ENCODE measurements at places on chromosomes 5 and 9.

DNA sequence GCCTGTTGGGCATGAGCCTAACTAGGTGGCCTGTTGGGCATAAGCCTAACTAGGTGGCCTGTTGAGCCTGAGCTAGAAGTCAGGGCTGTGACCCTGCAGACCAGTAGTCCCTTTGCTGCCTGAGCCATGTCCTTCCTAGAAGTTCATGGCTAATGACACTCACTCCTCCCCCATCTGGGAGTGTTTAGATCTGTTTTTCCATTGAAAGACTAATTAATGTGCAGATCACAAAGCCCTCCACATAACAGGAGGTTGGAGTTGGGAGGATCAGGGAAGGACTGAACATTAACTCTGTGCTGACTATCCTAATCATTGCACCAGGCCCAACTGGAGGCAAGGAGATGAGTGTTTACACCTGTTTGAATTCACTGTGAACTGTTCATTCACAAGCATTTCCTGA, 27.6 kb downstream of the SLC25A48 start:
- DNase-seq, result no peak

GRCh38 chr5:1357946-1358725, 13.2 kb upstream of the CLPTM1L start:
- no peak for DNase-seq

DNA sequence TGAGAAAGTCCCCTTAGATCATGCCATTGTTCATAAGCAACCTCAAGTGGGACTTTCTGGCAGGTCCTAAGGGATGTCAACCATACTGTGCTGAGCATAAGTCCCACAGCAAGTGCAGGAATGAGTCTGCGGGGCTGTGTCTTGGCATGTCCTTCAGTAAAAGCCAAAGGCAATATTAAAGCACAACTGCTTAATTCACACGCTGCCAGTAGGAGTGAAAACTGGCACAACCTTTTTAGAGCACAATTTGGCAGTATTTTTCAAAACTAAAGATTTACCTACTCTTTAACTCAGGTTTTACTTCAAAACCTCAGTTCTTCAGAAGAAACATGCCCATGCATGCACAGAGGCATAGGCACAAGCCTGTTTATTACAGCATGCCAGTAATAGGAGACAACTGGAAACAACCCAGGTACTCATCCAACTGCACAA, 24.4 kb upstream of the SMAD5 start:
- DNase-seq, result no peak

- DNase-seq, result no peak
Measured at GRCh38 chr5:151597749-151598148, 6.6 kb upstream of the FAT2 start.

DNA sequence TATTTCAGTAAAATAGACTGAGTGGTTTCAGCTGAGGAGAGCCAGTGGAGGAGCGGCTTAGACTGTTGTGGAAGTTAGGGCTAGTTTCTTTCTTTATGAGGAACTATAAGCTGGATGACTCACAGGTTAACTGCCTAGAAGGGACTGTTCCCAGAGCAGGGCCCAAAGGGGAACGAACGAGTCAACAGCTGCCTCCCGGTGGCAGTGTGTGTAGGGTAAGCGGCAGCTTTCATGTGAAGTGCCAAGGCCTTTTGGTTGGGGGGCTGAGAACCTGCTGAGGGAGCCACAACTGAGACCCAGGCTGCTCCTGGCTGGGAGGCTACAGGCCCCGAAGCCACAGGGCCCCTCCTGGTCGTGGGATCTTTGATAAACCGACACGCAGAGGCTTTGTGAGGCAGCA, 7.0 kb downstream of the SQSTM1 start:
- no peak for DNase-seq

DNA sequence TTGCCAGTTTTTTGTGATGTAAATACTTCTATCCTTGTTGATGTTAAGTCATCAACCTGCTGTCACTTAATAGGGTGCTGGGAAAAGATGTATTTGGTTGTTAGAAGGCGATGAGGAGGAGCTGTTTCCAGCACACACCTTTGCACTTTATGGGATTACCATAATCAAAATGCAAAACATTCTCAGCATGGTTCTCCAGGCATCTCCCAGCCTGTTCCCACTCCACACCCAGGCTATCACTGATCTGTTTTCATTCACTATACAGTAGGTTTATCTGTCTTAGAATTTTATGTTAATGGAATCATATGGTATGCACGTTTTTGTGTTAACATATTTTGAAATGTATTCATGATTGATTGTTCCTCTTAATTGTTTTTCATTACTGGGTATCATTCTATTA, 35.9 kb downstream of the PCSK5 start:
- no peak for DNase-seq

Data from stimulated activated CD8-positive, alpha-beta memory T cell treated with anti-CD3 and anti-CD28 coated beads, Interleukin-2, amount 100 ng/mL, for 48 hours (primary cell).